ENCODE measurements at places on chromosomes 1 and 21.

DNA sequence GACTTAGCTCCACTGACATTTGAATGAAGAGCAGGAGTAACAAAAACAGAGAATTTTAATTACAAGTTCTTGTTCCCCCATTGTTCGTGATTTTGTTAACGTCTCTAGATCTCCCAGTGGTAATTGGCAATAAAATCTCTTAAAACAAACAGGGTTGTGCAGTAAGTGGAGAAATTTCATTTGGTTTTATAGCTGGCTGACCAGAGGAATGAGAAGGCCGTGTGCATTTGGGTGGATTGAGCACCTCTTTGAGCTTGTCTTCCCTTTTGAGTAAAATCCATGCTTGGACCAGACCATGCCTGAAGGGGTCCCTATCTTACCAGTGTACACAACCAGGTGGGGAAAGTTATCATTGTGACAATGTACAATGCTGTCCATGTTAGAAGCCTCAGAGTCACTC, 137.8 kb downstream of the HIVEP3 start:
- DNase-seq: no peak

DNA sequence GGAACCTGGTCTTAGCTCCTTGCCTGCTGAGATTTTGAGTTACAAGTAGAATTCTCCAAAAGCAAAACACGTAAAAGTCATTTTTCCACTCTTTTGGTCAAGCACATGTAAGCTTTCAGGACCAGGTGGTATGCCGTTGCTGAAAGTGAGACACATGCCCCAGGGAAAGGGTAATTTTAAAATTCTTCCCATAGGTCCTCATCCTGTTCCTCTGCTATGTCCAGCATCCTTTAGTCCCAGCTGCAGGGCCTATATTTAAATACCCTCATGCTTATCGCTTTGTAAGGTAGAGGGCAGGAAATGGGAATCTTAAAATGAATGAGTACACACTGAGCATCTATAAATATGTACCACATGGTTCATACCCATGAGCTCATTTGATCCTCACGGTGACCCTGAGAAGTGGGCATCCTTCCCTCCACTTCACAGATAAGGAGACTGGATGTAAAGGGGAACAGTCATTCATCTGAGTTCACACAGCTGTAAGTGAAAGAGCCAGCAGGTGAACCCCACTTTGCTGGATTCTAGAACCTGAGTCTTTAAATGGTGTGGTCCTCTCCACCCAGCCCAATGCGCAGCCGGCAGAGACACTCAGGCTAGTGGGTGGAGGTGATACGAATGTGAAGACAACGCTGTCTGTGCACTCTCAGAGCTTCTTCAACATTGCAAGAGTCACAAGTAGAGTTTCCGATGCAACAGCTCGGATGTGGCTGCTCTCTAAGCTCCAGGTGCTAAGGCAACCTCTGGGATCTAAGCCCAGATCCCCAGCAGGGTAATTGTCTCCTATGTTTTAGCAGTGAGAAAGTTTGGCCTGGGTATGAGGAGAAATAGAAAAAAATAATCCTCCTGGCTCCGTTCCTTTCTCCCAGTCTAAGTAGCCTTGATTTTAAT, 163.5 kb downstream of the PLXNA2 start:
- no peak for DNase-seq

- DNase-seq: no peak
Measured at GRCh38 chr1:212504171-212504803, 71.6 kb downstream of the NENF start.

DNA sequence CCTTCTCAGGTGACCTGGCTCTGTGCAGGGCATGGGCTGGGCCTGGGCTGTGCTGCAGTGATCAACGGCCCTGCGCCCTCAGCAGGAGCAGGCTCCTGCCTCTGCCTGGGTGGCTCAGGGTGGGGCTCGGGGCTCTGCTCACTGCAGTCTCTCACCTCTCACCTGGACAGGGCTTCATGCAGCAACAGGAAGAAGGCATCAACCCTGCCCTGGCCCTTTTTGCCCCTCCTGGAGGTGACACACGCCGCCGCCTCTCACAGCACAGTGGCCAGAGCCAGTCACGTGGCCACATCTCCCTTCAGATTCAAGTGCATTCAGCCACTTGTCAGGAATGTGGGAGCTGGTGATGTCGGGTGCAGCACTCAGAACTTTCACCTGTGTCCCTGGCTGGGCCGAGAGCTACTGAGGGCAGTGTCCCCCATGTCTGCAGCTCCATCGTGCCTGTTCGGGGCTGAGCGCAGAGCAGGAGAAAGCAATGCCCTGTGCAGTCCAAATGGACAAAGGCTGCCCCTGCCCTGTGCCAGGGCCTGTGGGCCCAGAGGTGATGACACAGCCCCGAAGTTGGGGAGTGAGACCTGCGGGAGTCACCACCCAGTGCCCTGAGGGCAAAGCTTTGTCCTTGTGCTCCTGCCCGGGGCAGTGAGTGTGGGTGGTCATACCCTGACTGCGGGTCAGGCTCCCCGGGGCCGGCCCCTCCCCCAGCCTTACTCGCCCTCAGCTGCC, 314.0 kb downstream of the PTPRU start:
- no peak for DNase-seq

DNA sequence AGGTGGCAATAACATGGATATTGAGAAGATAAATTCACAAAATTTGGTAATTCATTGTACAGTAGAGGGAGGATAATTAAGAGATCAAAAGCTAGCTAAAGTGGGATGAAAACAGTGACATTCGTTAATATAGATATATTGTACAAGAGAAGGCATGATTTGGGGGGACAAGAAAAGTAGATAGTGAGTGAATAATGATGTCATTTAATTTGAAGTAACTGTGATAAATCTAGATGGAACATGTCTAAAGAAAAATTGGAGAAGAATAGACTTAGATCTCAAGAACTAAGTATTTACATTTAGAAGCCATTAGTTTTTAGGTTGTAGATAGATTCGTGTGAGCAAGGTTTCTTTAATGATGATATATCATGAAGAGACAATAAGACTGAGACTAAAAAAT, 594.0 kb upstream of the RGS18 start:
- DNase-seq: no peak

Measured in stimulated activated CD8-positive, alpha-beta memory T cell treated with anti-CD3 and anti-CD28 coated beads, Interleukin-15, amount 100 ng/mL, for 1 hour (primary cell).